EH (cell line): ENCODE measurements at places on chromosomes 4 and X.

GRCh38 chr4:87500092-87500462 is 29.1 kb downstream of the SPARCL1 start:
- no peak for DNase-seq

GRCh38 chrX:15438332-15438731 is 54.1 kb upstream of the VEGFD start:
- DNase-seq: no peak

GRCh38 chr4:30763321-30763727 is 43.2 kb downstream of the PCDH7 start:
- peak; percentile 69 for DNase-seq

GRCh38 chrX:20947411-20947912 is 426.8 kb upstream of the CNKSR2 start:
- no peak for DNase-seq

- no peak for DNase-seq
Observed at GRCh38 chrX:153640736-153641575, 6.0 kb upstream of the DUSP9 start.

- peak; percentile 0 for DNase-seq
Observed at GRCh38 chrX:111040377-111041017, 55.5 kb upstream of the PAK3 start.

DNA sequence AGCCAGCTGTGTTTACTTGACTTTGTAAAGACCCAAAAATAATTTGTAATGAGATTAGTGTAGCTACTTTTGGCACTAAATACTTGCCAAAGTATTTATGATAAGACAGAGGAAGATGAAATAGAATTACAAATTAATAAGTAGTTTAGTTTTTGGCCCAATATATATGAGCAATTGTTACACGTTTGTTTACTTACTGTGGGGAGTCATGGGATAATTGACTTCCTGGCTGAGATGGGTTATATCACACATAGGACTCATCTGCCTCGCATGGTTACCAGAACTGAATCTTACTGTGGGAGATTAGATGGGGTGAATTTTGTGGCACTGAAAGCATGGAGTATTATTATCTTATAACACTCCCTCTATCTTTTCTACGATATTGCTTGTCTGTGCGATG is 66.6 kb downstream of the INTS12 start:
- DNase-seq: no peak

DNA sequence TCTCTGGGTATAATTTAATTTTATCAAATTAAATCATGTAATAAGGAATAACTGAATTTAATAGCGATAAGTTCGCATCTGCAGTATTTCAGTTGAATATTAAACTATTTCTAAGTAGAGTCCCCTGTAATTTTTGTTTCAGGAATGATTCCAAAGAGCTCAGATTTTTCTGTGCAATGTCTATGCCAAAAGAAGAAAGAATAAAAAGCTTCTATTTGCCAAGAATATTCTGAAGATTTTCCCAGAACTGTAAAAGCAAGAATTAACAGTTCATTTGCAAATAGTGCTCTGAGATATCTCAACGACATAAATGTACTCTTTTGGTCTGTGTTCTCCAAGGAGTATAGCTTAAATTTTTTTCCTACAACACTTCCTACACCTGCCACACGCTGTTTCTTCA is 1242.8 kb upstream of the DIAPH2 start:
- no peak for DNase-seq

GRCh38 chr4:155667568-155668511 is 1.2 kb downstream of the GUCY1A1 start:
- DNase-seq: peak; percentile 37

GRCh38 chr4:11297627-11298026 is 131.1 kb downstream of the HS3ST1 start:
- no peak for DNase-seq

DNA sequence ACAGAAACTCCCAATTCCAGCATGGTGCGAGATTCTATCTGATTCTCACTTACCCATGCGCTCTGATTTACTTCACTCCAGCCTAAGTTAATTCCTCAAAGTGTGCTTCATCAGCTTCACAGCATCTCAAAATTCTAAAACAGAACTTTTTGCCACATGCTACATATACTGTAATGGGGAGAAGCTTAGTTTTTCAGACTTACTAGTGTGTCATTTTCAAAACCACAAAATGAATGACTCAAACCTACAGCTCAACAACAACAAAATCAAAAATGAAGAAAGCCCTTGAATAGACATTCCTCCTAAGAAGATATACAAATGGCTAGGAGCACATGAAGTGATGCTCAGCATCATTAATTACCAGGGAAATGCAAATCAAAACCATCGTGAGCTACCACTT is 14.9 kb downstream of the IRF2 start:
- peak; percentile 76 for DNase-seq

GRCh38 chr4:2868877-2869487 is 25.3 kb downstream of the ADD1 start:
- DNase-seq: no peak

GRCh38 chr4:121156822-121157769 is 7.0 kb downstream of the TNIP3 start:
- peak; percentile 47 for DNase-seq

GRCh38 chr4:43136752-43137151 is 244.2 kb downstream of the GRXCR1 start:
- no peak for DNase-seq

DNA sequence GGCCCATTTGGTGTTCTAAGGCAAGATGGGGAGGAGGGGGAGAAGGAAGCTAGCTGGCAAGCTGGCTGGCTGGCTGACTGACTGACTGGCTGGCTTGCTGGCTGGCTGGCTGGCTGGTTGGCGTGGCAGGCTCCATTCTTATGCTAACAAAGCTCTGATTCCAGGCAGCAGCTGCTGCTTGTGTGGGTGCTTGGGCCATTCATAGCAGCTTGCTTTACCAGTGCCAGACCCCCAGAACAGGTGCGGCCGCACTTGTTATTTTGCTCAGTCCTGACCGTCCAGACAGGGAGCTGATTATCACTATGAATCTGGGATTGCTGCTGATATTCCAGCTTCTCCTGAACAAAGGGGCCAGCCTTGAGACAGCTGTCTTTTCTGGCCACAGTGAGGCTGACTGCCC is 131.2 kb upstream of the PAK3 start:
- DNase-seq: no peak

- DNase-seq: no peak
Observed at GRCh38 chrX:112761242-112762207, 79.1 kb downstream of the AMOT start.

DNA sequence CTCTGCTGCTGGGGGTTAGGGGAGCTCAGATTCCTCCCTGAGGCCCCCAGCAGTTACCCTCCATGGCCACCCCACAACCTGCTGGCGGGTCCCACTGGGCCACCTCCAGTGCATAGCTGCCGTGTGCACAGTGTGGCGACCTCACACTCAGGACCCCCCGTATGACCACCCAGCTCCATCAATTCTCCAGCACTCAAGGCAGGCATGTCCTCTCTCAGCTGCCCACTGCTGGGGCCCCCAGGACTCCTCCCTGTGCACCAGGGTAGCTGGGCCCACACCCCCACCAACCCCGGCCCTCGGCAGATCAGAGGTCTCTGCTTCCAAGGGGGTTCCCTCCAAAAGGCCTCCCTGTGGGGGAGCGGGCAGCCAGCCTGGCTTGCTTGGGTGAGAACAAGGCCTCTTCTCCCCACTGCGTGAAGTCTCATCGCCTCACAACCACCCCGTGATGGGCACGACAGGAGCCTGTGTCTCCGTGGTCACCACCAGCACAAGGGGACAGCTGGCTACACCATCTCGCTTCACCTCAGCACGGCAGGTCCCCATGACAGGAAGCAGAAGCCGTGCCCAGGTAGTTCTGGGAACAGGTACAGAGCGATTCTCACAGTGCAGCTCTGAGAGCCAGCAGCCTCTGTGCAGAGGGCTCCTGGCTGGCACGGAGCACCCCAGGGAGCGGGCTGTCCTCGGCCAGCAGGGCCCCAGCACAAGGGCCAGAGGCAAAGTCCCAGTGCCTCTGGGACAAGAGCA is 4.6 kb upstream of the HAUS3 start:
- no peak for DNase-seq

DNA sequence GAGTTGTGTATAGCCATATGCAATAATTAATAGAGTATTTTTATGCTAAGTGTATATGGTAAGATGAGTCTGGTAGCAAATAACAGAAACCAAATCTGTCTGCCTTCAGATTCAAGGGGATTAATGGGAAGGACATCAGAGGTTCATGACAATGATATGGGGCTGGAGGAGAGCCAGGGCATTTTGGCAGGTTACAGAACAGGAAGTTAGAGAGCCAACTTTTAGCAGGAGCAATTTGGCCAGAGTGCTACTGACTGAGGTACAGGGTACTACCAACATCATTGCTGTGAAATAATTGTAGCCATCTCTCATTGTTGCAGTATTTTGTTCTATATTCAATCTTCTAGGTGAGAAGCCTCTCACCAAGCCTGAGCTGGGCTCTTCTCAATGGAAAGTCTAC is 210.9 kb upstream of the FAM47A start:
- DNase-seq: no peak

DNA sequence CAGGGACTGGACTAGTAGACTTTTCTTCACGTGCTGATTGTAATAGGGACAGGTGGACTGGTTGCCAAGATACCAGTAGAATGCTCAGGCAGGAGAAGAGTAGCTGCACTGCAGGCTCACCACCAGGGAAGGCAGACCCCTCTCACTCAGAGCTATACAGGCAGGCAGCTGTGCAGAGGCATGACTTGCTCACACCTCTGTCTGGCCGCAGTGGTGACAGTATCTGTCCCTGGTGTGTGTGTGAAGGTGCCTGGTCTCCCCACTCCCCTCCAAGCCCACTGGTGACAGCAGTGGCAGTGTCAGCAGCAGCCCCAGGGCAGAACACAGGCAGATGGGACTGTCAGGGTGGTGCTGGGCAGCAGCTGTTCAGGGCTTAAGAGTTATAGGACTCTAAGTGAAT is 140.7 kb downstream of the RPS6KA6 start:
- DNase-seq: no peak

DNA sequence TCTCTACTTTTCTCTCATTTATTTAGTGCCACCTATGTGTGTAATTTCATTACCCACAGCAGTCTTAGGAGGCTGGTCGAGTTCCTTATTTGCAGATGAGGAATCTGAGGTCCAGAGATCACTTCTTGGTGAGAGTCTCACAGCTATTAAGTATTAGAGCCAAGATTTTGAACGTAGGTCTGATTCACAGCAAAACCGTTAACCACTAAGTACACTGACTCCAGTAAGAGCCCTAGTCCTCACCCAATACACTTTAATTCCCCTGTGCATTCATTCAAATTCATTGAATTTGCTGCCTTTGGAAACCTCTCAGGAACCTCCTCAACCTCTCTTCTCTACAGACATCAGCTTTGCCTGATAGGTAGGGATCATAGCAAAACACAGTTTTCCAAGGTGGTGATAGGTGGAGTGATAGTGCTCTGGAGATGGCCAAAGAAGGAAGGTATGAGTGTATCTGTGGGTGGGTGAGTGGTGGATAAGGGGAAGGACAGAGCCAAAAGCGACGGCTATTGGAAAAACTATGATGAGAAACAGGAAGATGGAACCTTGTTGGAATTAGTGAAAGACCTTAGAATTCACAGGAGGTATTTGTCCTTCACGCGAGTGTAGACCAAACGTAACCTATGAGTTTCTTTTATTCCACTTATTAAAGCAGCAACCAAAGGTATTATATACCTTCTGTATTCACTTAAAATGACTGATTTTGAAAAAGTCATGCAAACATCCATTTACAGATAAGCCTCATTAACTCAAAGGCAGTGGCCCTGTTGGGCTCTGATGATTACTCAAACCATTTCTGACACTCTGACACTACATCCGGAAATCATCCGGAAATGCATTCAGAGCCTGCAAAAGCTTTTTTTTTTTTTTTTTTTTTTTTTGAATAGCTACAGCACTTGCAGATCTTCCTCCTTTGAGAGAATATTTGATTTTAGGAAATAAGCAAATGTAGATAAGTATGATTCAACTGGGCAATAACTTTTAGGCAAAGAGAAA is 6.3 kb downstream of the FMR1 start:
- peak; percentile 19 for DNase-seq

GRCh38 chr4:26468977-26469376 is 21.3 kb downstream of the CCKAR start:
- no peak for DNase-seq

DNA sequence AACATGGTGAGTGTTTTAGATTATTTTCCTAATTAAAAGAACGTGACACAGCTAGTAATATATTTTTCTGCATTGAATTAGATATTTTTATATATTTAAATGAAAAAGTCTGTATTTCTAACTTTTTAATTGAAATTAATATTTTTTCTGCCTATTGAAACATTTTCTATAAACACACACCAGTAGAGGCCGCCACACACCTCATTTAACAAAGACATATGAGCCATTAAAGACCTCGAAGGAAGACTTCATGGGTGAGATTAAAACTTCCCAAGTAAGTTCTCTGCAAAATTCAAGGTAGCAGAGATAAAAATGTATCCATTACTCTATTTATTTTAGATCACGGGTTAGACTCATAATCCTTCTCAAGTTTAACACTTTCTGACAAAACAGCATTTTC is 8.3 kb downstream of the SLITRK2 start:
- no peak for DNase-seq

DNA sequence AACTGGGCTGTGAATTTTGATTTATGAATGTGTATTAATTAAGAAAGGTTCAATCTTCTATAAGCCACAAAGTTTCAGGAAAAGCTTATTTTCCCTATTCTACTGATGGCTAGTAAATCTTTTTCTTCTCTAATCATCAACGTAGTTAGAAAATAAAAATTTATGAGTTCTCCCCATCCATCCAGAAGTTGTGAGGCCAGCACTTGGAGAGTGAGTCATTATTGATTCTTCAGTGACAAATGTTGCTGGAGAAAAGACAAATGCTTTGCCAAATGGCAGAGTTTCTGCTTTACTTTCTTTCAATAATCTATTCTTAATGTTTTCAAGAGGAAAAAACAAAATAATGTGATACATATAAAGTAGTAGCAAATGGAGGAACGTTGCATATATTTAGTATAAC is 11.3 kb upstream of the GRXCR1 start:
- no peak for DNase-seq

- DNase-seq: no peak
Observed at GRCh38 chrX:152907084-152907651, 9.3 kb downstream of the ZNF185 start.

- DNase-seq: no peak
Observed at GRCh38 chr4:174928174-174928573, 10.0 kb downstream of the ADAM29 start.
